AG04449 (cell line): ENCODE measurements at places on chromosomes 5 and 9.

- no peak for DNase-seq
Observed at GRCh38 chr9:26292943-26293342, 599.7 kb downstream of the CAAP1 start.

- DNase-seq, result no peak
Observed at GRCh38 chr9:95225076-95225725, 92.3 kb downstream of the FANCC start.

- DNase-seq, result no peak
Observed at GRCh38 chr9:112844771-112845542, 45.7 kb downstream of the SLC46A2 start.

DNA sequence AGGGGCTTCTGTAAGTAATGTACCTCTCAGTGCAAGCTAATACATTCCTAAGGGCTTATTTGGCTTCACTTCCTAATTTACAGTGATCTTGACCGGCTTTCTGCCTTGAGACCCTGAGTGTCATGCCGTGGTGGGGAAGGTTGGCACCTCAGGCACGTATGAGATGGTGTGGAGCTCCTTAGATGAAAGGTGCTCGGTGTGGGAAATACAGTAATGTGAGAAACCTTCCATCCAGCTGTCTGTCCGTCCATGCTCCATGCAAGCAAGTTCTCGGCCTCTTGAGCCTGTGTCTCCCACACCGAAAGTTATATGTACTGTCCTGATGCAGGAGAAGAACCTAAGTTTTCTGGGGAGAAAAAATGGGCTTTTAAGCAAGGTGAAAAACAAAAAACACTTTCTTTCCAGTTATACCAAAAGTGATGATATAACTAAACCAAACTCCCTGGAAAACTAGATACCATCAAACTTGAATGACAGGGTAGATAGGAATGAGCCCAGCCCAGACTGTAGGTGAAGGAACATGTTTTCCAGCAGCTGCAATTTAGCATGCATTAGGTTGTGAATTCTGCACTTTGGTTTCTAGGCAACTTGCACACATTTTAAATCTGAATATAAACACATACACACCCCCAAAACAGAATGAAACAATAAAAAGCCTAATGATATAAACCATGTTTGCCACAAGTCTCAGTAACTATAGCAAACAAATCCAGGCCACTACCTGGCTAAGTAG lies 279.6 kb downstream of the FANCC start:
- DNase-seq, result no peak

GRCh38 chr9:106588626-106589025 lies 274.3 kb upstream of the ZNF462 start:
- no peak for DNase-seq

DNA sequence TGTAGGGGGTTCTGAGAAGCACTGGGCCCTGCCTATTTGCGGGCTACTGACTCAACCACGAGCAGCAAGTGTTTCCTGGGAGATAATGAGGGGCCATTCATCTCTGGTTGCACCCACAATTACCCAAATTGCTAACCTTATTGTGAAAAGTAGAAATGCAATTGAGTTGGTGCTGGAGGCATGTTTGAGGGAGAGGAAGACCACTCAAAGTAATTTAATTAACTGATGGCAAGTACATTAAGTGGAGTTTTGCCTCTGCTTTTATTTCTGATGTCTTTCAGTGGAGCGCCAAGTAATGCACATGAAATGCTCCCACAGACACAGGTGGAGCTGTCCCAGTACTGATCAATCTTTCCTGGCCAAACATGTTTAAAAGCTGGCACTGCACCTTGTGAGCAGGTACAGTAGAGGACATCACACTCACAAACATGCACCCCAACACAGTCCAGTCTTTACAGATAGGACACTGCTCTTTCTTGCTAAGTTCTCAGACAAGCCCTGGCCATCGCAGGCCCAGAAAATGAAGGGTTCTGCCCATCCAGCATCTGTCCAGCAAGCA lies 195.4 kb downstream of the HSPA4 start:
- DNase-seq, result no peak

DNA sequence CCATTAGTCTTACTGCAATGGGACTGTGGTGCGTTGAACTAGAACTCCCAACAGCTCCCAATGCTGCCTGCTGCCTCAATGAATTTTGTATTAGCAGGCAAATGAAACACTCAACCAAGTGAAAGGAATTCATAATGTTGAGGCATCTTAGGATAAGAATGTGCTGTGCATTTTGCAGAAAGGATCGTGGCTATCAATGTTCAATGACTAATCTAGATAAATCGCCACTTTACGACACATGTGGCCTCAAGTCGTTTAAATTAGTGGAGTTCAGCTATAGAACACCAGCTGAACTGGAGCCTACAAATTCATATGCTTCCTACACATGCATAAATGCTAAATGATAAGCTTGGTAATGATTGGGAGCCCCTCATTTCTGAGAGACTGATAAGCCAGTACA lies 318.4 kb downstream of the PSAT1 start:
- DNase-seq, result no peak

DNA sequence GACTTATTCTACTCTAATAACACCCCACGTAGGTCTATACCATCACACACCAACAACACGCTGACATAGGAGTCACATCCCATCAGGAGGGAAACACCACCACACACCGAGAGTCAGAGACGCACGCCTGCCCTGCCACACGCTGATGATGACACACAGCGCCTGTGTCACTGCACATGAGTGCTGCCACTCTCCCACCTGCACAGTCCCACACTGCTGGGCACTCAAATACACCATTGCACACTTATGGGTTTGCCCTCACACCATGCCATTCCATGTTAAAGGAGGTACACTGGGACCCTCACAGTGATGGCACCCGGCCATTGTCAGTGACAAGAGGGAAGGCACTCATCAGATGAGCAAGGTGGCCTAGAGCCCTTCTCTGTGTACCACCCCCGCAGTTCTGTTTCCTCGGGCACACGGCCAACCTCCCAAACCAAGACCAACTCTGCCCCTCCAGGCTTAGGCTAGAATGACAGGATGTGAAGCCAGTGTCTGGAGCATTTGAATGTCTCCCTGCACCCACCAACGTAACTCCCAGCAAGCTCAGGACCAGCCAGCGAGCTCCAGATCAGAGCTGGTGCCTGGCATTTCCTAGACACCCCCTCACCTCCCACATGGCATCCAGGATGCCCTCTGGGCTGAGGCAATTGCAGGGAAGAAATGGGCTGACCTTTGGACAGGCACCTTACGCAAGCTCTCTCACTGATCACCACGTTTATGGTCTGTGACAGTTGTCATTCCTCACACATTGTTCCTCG lies 3.6 kb upstream of the CPLX2 start:
- DNase-seq, result no peak

DNA sequence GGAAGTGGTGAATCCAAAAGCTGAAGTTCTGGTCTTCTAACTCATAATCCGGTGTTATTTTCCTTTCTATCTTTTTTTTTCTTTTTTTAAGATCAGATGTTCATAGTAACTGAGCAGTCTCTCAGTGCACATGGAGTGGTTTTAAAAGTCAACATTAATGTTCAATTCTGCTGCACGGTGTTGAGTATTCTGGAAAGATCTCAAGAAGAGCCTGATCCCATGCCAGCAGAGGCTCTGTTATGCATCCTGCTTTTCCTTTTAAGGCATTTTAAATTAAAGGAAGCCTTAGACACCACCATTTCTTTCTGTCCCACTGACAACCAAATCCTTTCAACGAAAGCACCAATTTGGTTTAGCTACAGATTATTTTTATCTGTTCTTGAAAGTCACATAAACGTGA lies 33.4 kb downstream of the SEMA5A start:
- no peak for DNase-seq

- DNase-seq, result no peak
Observed at GRCh38 chr5:179287071-179287470, 58.2 kb downstream of the ADAMTS2 start.

GRCh38 chr5:56757077-56757476 lies 58.3 kb upstream of the MAP3K1 start:
- DNase-seq, result no peak

GRCh38 chr9:114372921-114373448 lies 14.8 kb downstream of the AKNA start:
- DNase-seq, result no peak

DNA sequence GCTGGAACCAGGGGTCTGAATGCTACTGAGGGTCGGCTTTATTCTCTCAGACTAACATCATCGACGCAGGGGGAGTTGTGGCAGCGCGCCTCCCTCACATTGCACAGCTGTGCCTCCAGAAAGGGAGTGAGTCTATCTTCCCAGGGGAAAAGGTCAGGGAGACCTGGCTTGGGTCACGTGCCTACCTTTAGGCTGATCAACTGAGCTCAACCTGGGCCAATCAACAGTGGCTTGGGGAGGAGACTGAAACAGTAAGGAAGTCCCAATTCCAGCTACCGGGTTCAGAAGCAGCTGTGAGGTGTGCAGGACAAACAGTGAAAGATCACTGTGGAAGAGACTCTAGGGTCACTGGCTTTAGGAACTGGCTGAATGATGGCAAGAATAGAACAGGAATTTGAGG lies 14.3 kb downstream of the SNX30 start:
- DNase-seq, result no peak

DNA sequence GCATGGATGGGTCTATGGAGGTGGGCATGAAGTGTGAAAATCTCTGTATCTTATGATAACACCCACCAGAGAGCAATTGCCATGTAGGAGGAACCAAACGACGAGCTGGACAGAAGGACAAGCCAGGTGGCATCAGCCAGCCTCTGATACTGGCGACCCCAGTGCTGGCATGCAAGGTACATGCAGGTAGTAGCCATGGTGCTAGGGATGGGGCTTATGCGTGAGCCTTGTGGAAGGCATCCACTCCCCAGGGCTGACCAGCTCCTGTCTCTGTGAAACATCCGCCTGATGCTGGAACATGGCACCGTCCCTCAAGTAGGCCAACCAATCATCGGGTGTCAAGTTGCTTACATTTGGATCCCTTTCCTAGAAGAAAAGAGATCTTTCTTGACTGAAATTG lies 412.9 kb downstream of the GADD45G start:
- DNase-seq, result no peak
